ENCODE measurements at places on chromosomes 2 and 18. TPM values are rescaled to one million over a fixed set of nuclear protein-coding genes. Genes with fewer than 3 reads are reported as not detected.

DNA sequence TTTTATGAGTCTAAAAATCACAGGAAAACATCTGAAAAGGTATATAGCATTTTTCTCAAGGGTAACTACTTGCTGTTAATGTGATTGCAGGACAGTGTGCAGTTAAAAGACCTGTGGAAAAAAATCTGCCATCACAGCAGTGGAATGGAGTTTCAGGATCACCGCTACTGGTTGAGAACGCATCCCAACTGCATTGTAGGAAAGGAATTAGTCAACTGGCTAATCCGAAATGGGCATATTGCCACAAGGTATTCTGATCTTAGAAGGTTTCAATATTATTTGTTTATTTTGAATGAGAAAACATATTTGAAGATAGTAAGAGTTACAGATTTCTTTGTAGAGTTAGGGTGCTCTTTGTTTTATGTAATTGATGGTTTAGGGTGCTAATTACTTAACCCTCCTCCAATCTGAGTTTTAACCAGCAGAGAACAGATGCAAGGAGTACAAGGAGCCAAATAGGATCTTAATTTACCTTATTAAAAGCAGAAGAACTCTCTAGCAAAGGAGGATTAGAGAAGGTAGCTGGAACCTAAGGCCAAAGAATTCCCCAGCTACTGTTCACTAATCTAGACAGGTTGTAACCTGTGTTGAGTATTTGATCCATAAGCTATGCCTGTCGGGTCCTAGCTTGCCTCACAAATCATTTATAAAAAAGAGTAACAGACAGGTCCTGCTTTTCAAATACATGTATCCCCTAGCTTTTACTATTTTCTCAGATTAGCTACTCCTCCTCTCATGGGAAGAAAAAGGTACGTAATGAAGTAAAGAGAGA, 35.0 kb downstream of the PIKFYVE start:
- DNase-seq, result no peak

Gene MTX2
- total RNA-seq, result 47.6 TPM

Gene SCYGR4
- total RNA-seq, result not detected

DNA sequence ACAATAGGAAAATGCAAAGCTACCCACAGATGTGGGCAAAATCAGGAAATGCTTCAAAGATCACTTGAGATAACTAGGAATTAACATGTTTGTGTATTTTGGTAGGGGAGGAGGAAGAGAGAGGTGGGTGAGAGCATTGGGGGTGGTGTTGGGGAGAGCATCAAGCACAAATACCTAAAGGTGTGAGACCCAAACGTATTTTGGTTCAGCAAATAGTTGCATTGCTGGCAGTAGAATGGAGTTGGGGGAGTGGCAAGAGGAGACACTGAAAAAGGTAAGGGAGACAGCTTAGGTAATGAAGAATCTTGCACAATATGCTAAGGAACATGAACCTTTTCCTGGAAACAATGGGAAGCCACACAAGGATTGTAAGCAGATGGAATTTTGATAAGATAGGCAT, 1.5 kb upstream of the PELI1 start:
- DNase-seq, result no peak

Gene STPG4
- total RNA-seq, result not detected

Gene PSMA8
- 2.9 TPM for total RNA-seq

GRCh38 chr2:102678442-102678841, 59.1 kb downstream of the SLC9A2 start:
- DNase-seq, result no peak

GRCh38 chr2:38214209-38214717, 138.3 kb upstream of the CYP1B1 start:
- no peak for DNase-seq

- no peak for DNase-seq
Observed at GRCh38 chr2:109712746-109713145, 81.4 kb upstream of the RGPD5 start.

- no peak for DNase-seq
Observed at GRCh38 chr18:58021504-58021903, 22.5 kb upstream of the NEDD4L start.

- DNase-seq, result peak; percentile 5
Observed at GRCh38 chr2:29841386-29842004, 79.9 kb downstream of the ALK start.

Gene GREB1L
- total RNA-seq, result 2.0 TPM

Gene SGPP2
- total RNA-seq, result 3.3 TPM

GRCh38 chr2:204042401-204042800, 105.8 kb downstream of the ICOS start:
- no peak for DNase-seq

DNA sequence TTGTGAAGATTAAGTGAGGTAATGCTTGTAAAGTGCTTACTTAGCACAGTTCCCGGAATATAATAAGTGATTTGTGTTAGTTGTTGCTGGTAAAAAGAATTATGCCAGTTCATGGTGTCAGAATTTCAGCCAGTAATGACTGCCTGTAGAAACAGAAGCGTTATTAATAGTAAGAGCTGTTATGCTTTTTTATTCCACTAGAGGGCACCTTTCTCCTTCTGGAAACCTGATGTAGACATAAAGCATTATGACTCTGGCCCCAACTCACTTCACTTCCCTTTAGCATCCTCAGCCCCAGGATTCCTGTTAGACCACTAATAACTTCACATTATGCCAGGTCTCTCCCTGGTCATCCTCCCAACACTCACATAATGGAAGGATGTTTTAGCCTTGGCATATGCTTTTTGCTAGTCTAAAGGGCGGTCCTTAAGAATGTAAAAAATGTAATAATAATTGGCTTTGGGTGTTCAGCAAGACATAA, 34.9 kb downstream of the C18orf54 start:
- DNase-seq, result no peak

GRCh38 chr2:200156166-200156835, 150.2 kb upstream of the SPATS2L start:
- DNase-seq, result peak; percentile 17

DNA sequence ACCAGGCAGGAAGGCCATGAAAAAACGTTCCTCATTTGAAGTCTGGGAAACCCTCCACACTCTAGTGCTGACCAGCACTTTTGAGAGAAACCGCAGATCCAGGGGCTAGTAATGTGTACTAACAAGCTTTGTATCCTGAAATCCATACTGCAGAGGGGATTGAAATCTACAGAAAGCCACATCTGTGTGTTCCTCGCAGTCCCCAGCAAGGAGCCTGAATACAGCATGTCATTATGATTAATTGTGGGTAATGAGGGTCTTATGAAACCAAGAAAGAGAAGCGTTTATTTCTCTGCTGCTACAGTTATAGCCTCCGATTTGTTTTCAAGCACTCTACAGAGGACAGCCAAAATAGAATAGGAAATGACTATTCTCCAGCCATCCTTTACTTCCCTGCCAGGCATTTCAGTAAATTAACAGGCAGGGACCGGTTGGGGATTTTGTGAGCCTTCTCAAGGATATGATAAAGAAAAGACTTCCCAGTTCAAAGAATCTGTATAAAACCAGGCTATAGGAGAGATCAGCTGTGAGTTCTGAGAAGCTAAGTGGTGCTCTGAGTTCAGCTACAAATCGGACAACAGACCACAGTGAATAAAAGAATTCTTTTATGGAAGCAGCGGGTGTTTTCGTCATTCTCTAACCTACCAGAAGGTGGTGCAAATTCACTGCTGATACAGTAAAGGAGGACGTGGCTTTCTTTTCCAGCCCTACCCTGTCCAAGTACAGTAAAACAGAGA, 133.4 kb downstream of the INSIG2 start:
- peak; percentile 31 for DNase-seq

DNA sequence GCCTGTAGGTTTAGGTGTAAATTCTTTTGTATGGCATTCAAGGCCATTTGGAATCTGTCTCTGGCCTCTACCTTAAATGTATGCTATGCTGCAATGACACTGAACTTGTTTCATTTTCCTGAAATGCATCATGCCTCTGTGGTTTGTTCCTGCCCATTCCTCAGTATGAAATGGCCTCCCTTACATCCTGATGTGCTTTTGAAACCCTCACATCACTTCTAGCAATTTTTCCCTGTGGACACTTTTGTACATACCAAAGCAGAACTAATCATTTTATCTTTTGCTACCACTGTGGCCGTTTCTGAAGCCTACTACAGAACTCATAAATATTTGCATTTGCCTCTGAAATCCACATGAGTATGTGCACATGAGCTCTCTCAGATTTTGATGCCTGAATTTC, 557.2 kb downstream of the ERBB4 start:
- no peak for DNase-seq

GRCh38 chr2:121356058-121356640, 71.1 kb upstream of the TFCP2L1 start:
- peak; percentile 74 for DNase-seq

Gene SLC16A14
- total RNA-seq, result 3.2 TPM

DNA sequence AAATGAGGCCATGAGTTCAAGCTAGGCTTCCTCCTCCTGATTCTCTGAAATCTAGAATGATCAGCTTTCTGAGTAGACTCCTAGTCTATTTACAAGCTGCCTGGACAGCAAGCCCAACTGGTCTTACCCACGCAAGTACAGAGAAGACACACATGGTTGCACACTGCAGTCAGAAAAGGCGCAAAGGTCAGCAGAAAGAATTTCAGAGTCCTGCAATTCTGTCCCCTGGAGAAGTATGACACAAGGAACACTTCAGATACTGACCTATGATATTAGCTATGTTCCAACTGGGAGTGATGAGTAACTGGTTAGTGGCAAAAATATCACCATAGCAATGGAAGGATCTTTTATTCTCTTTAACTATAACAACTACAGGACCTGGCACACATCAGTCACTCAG, 336.1 kb upstream of the PKDCC start:
- DNase-seq, result no peak

Gene ATP6V1C2
- 0.41 TPM for total RNA-seq

- no peak for DNase-seq
Observed at GRCh38 chr2:79960519-79960918, 344.0 kb downstream of the LRRTM1 start.

- DNase-seq, result no peak
Observed at GRCh38 chr2:30686000-30686399, 121.2 kb downstream of the CAPN13 start.

Gene TANC1
- total RNA-seq, result 33.5 TPM

Gene AQP12A
- not detected for total RNA-seq

DNA sequence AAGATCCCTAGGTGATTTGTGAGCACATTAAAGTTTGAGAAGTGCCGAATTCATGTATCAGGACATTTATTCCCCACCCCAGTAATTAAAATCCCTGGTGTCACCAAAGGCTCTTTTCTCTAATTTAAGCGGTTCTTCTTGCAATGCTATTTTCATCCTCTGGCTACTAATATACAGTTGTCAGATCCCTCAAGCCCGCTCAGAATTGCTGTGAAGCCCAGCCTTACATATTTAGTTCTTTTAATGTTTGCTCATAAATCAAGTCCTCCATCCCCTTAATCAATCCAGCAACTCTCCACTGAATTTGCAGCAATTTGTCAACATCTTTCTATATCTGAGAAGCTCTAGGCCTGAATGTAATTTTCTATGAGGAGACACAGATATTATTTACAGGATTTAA, 437.9 kb downstream of the PIK3C3 start:
- DNase-seq, result no peak

Gene CRYGC
- 1.3 TPM for total RNA-seq

DNA sequence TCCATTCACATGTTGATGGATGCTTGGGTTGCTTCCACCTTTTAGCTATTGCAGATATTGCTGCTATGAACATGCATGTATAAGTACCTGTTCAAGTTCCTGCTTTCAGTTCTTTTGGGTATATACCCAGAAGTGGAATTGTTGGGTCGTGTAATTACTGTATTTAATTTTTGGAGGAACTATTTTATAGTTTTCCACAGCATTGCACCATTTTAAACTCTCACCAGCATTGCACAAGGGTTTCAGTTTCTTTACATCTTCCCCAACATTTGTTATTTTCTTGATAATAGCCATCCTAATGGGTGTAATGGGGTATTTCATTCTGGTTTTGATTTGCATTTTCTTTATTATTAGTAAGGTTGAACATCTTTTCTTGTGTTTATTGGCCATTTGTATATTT, 16.0 kb downstream of the ACTR3 start:
- no peak for DNase-seq

DNA sequence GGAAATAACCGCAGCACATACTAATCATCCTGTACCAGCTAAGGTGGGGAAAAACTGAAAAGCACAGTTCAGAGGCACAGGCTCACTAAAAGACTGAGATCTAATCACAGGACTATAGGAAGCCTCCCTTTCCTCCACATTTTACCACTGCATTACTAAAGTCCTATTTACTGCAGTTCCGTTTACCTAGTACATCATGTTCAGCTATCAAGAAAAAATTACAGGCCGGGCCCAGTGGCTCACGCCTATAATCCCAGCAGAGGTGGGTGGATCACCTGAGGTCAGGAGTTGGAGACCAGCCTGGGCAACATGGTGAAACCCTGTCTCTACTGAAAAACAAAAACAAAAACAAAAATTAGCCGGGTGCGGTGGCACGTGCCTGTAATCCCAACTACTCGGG, 11.0 kb upstream of the NBEAL1 start:
- no peak for DNase-seq

GRCh38 chr2:235406430-235406829, 87.4 kb upstream of the AGAP1 start:
- DNase-seq, result no peak

DNA sequence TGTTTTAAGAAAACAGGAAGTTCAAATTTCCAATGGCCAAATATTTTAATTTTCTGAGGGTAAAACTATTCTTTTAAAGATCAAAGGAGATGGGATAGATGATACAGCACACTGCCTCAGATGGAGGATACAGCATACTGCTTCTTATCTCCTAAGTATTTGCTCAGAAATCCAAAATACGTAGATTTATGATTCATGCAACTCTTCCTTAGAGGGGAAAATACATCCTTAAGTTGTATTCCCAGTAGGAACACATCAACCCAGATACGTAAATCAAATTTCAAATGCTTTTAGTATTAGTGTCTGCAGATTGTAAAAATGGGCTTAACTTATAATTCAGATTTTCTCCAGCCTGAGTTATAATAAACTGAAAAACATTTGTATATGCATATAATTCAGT, 235.2 kb downstream of the ZNF385B start:
- no peak for DNase-seq

DNA sequence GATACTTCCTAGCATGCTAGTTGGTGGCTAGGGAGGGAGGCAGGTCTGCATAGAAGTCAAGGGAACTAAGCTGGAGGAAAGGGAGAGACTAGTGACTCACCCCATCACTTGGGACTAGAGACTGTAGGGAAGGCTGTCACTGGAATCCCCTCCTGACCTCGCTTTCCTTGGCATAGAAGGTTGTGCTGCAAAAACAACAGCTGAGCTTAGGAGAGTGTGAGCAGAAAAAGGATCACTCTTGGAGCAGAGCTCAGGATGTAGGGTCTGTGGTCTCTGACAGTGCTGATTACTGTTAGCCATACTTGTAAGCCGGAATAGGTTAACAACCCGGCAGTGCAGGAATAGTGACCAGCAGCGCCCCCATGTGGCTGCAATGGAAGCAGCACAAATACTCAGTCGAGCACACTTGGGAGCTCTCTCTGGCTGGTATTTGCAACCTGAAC, 66.9 kb upstream of the SMAD2 start:
- DNase-seq, result no peak

DNA sequence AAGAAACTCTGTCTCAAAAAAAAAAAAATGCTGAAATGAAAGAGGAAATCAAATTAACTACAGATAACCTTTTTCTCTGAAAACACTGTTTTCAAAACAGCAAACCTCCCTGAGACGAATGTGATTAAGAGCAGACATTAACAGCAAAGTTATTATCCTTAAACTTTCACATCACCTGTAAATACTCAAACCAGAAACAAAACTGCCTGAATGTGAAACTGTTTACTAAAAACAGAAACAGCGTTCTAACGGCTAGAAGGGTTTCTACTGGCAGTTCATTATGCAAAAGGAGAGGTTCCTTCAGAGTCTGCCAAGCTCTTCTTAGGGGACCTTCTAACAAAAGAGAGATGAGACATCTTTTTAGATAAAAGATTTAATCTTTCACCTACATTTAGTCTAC, 45.9 kb downstream of the PNO1 start:
- no peak for DNase-seq

Gene FOXD4L1
- total RNA-seq, result not detected

GRCh38 chr2:118013221-118013723, 598 bp downstream of the CCDC93 start:
- DNase-seq, result peak; percentile 14

Data from prostate gland (tissue), 2 donors.